Pons (tissue), 1 donor: ENCODE measurements at places on chromosomes 7 and 10.

- no peak for DNase-seq
These were observed 71.9 kb downstream of the FOXL3 start for GRCh38 chr7:361680-362401.

DNA sequence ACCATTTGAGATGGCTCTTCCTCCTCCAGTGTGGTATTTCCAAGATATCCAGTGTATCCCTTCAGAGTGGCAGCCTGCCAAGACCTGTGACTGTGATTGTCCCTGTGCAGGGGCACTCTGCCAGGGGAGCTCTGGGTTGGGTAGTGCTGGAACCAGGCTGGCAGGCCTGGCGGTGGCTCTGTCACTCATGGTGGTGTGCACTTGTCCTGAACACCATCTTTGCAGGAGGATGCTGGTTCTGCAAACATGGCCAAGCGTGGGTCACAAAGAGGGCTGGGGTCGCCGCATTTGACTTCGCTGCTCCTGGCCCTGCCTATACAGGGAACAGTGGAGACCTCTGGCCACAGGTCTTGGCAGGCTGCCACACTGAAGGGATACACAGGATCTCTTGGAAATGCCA lies 205.2 kb downstream of the PRPF18 start:
- peak; percentile 17 for DNase-seq

DNA sequence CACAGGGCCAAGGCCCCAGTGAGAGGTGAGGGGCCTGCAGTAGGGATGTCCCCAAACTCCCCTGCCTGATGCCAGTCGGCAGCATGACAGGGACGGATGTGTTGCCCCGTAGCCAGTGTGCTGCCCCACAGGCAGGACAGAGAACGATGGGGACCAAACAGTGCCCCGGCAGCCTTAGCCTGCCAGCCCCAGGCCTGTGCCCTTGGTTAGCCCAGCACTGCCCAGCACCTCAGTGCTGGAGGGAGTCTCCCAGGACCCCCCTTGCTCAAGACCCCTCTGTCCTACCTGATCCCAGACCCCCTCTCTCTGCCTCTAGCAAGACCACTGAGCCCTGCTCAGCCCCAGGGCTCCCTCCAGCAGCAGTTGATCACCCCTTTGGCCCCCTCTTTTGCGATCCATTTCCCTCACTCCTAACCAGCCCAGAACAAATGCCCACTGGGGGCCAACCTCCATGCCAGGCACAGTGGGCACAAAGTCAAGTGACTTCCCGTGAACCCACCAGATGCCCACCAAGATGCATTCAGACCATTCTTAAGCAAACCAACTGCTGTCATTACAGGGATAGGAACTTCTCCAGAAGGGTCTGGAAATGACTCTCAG lies 34.0 kb downstream of the OAT start:
- DNase-seq: no peak

DNA sequence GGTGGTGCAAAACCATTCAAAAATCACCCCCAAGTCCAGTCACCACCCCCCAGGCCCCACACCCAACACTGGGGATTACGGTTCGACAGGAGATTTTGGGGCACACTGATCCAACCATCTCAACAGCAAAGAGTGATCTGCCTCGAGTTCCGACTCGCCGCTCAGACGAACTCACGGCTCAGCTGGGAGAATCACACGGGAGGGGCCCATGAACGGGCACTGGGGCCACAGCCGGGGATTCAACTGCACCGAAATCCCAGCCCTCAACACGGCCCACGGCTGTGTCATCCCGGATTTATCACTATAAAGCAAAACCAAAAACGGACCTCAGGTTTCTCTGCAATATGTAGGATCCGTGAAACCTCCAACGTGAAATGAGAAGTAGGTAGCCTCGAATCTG lies 460.0 kb downstream of the DNAJB6 start:
- DNase-seq: no peak

GRCh38 chr7:68770649-68771048 lies 827.6 kb upstream of the AUTS2 start:
- DNase-seq: no peak

DNA sequence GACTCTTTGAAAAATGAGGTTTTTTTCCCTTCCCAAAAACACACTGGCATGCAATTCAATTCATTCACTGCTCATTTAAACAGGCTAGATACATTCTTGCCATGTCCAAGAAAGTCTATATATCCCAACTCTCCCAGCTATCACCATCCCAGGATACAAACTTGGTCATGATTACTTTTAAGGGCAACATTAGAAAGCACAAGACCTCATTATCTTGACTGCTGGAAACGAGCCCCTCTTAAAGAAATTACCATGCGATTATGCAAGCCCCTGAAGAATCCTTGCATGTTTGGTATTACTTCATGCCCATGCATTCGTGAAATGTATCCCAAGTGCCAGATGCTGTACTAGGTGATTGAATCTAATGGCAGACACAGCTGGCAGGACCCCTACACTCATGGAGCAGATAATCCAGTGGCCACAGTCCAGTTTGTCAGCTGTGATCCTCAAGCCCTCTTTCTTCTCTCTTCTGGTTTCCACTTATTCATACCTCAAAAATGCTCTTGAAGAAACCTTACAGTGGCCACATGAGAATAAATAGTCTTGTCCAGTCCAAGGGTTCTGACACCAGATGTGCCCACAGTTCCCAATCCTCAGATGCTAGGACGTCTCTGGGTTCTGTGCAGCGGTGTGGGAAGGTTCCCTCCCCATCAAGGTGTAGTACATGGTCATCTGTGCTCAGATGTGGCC lies 103.7 kb upstream of the HABP2 start:
- DNase-seq: no peak

DNA sequence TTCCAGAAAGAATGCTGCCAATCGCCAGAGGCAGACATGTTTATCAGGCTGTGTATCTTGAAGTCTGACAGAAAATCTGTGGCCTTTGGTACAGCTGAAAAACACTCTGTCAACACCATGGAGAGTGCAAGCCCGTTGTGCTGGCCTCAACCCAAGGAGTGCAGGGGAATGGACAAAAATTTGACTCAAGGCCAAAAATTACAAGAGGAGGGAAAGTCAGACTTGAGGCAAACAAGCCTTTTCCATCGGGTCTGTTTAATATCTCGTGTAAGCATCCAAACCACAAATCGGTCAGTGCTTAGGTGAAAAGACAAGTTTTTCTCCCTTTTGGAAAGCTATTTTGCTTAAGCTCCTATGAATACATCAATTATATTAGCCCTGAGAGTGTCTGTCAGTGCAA lies 305.3 kb upstream of the NFE2L3 start:
- DNase-seq: peak; percentile 47

DNA sequence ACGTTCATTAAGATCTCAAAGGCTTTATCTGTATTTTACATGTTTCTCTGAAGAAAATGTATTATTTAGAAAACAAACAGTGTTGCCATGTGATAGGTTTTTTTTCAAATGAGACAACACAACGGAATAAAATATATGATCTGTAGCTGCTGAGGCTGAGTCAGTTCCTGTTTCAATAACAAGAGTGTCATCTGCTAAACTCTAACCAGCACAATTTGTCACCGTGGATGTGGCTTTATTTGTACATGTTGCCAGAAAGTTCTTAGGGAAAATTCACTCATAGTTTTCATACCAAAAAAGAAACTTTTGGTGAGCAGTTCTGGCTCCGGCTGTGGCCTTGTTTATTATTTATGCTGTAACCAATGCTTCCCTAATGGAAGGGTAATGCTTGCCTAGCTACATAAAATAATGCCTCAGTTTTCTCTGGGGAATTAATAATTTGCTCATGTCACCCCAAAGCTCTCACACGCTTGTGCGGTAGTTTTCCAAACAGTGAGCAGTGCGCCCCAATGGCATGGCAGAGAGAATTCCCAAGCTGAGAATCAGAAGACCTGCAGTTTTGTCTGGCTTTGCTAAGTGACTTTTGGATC lies 20.3 kb upstream of the KLF6 start:
- peak; percentile 64 for DNase-seq

GRCh38 chr10:59709395-59710125 lies at the start of gene SLC16A9:
Gene SLC16A9 (minus strand): TSS chr10:59709850. CDS start chr10:59684291, 25,559 bp downstream.
- DNase-seq: peak; percentile 57

DNA sequence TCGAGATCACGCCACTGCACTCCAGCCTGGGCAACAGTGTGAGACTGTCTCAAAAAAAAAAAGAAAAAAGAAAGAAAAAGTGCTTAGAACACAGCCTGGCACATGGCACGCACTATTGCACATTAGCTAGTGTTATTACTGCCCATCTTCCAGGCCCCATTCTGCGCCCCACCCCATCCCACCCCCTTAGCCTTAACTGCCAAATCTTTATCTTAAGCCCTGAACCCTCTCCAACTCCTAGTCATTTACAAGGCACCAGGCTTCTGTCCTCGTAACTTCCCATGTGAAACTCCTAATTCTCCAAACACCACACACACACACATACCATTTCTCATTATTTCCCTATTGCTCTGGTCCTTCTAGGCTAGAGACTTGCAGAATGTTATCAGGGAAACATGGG lies 4.8 kb downstream of the FRAT2 start:
- DNase-seq: no peak

GRCh38 chr10:133151543-133151972 lies 8.5 kb upstream of the KNDC1 start:
- no peak for DNase-seq

GRCh38 chr7:55309040-55309991 lies 55.8 kb upstream of the LANCL2 start:
- DNase-seq: no peak

DNA sequence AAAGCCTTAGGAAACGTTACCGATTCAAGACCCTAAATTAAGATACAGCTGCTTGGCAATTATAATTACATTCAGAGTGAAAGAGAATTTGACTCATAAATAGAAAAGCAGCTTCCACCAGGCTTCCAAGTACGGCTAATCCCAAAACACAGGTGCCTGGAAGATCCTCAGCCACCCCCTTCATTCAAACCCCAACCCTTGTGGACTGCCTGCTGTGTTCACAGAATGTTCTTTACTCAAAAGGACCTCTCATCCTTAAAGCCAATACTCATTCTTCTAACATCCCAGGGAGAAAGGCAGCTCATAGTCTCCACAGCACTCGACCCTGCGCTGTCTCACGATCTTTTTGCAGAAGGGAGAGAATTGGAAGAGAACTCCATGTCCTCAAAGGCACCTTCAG lies 32.9 kb downstream of the RNF32 start:
- DNase-seq: no peak

DNA sequence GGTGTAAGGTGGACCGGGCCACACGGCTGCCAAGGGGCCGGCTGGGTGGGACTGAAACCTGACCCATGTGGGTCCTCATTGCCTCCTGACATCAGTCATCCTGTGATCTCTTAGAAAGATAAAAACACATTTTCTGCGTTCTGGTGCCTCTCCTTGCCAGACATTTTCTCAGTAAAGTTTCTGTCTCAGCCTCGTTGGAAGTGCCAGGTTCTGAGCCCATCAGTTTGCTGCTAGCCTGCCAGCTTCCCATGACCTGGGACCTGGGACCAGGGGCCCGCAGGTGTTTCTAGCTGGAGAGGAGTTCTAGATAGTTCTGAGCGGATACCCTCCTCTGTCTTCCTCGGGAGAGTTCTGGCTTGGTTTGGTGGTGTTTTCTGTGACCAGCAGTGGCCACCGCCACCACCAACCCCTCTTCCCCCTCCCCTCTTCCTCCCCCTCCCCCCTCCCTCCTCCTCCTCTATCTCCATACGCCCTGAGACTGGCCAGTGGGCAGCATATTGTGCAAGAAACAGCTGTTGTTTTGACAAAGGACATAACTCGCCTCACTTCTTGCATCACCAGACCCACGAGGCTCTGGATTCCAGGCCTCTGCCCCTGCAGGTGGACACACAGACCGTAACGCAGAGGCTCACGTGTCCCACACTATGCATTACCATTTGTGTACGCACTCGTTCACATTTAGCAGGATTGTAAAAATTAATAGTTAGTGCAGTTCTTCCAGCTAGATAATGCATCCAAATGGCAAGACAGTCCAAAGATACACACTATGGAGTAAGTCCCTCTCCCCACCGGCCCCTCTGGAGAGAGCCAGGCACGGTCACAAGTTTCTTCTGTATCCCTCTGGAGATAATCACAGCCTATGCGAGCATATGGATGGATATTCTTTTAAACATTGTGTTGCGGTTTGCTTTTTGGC lies 94.6 kb downstream of the CUX1 start:
- DNase-seq: no peak

DNA sequence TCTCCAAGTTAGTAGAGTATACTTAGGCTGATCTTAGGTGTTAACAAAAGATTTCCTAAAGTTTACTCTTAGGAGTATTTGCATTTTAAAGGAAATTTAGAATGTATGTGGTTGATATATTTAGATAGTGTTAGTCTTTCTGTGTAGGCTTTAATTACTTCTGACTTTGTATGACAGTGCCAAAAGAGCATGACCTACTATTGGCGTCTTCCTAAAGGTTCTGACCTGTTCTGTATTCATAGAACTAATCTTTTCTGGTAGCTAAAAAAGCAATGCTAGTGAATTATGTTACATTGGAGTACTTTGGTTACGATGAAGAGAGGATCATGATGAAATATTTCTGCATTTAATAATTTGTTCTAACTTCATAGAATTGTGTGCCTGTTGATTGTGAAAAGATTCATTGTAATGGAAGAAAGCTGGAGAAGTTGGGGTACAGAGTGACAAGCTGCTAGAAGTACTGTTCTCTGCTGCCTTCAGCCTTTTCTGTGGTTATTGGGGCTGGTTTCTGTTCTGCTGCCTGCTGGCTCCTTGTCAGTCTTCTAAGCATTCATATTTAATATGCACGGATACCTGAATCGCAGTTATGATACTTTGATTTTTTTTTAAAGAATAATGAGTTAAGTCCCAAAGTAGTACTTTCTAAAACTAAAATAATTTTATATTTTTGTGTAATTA lies 13.2 kb downstream of the WAC start:
- no peak for DNase-seq

DNA sequence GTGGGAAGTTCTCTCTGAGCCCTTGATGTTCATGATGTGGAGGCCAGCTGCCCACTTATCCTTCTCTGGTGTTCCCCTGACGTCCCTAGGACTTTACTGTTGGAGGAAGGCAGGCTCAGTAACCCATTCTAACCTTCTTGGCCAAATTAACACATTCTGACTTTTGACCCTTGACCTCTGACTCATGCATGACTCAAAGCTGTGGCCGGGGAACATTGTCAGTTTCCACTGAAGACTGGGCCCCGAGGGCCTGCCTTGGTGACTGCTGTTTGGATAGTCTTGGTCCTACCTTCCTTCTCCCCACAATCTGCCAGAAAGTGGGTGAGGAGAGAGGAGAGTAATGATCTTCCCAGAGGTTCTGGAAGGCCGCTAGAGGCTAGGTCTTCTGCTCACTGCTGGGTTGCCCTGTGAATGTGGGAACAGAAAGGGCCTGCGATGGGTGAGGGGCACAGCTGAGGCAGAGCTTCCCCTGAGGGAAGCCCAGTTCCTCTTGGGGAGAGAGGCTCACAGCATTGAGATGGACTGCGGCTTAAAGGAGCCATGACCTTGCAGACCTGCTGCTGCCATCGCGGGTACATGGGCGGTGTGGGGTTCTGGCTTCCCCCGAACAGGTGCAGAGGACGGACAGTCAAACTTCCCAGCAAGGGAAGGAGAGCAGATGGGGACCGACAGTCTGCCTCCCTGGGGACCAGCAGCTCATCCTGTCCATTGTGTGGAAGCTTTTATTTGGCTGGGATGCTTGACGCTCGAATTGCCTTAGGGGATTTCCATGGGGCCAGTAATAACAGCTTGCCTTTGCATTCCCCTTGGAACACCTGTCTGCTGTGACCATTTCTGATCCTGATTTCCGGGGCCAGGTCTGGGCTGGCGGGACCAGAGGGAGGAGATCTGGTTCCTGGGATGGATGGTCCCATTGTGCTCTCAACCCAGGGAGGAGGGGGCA lies 43.8 kb downstream of the ADAMTS14 start:
- DNase-seq: no peak
